Upper lobe of right lung (tissue), 1 donor: ENCODE measurements at places on chromosomes 3 and 15. TPM values are rescaled to one million over a fixed set of nuclear protein-coding genes. Genes with fewer than 3 reads are reported as not detected.

Gene PLOD2
- total RNA-seq: 23.7 TPM

Gene LSG1
- total RNA-seq: 36.8 TPM

Gene RASGRF1
- total RNA-seq: 105 TPM

DNA sequence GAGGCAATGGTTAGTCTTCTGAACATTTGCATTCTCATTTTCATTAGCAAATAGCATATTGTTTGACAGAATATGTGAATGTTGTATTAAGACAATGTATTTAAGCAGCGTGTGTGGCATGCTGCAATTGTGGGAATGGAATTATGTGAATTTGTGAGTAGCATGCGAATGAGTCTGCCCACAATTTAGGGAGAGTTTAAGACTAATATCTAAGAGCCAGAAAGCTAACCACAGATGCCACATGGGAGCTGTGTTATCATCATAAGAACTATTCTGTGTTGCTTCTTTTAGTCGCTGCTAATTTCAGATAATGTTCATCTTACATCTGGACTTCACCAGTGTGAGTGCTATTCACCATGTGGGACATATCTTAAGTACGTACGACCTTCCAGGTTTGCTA, 494.5 kb downstream of the RBMS3 start:
- no peak for DNase-seq

DNA sequence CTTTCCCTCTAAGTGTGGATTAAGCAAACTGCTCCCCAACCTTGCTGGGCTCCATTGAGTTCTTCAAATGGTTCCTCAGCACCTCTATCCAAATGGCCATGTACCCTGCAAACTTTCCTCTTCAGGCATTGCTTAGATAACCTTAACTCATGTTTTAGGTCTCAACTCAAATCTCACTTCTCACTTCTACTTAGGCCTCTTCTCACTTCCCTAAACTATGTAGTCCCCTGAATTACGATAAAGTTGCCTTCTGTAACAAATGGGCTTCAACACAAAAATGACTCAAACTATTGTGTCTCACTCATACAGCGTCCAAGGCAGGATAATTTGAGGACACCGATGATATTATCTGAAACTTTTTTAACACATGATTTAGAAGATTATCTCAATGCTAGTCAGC, 62.4 kb upstream of the STAC start:
- DNase-seq: no peak

- no peak for DNase-seq
Measured at GRCh38 chr3:53718462-53718861, 127.8 kb downstream of the CHDH start.

GRCh38 chr3:24168977-24169376, 223.9 kb downstream of the NR1D2 start:
- DNase-seq: no peak

DNA sequence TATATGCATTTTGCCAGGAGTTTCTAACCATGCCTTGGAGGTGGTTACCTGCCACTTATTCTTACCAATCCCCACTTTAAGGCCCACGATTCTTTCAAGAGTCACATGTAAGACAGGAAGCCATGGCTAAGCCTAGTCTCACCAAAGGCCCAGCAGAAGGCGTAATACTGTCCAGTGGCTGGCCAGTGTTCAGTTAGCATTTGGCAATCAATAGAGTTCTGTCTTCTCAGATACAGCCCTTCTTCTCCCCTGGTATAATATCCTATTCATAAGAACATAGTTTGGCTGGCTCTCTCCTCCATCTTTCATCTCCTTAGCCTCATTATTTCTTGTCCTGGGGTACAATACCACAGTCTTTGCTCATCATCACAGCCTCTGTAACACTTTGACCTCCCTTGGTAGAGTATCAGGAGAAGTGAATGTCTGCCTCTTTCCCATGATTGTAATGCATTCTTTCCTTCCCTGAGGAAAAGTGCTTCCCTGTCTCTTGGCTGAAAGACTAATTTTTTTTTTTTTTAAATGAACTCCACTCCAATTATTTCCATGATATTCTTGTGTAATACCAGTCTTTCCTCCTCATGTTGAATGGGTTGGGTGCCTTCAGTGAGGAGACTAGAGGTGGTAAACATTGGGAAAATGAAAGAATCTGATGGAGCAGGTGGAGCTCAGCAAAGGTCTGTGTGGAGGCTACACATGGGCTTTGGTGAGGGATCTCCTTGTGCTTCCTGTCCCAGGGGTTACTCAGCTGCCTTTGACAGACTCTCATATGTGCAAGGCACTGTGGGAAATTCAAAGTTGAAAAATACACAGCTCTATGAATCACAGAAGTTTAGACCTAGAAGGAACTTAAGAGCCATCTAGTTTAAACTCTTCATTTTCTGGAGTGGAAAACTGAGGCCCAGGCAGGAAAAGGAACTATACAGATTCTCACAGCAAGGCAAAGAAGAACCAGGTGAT, 218.2 kb downstream of the P3H2 start:
- DNase-seq: no peak

- DNase-seq: no peak
Measured at GRCh38 chr3:134067531-134068161, 37.9 kb upstream of the SLCO2A1 start.
